Lung (tissue), 17 donors: ENCODE measurements at places on chromosomes 2 and 18. TPM values are rescaled to one million over a fixed set of nuclear protein-coding genes. Genes with fewer than 3 reads are reported as not detected.

DNA sequence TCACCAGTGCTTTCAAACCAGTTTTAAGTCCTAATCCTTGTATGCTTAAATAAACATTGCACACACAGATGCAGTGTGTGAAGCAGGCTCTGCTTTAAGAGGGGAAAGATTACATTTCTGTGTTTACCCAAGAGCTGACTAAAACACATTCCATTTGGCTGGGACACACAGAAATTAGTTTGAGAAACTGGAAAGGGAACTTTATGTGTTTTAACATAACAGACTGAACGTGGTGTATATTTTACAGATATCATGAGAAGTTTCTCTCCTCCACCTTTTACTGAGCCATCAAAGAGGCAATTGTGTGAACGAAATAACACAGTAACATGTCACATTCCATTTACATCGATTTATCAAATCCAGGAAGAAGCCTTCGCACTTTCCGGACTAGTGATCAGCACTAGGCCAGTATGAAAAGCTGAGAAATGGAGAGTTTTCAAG is 121.8 kb downstream of the MAIP1 start:
- H3K4me1 ChIP-seq, result peaks cover 12% of the 10 kb centered on the region
- H3K36me3 ChIP-seq, result no peaks in the 10 kb centered on the region
- no peak overlapping the region for H3K4me3 ChIP-seq
- no peaks in the 10 kb centered on the region for H3K27me3 ChIP-seq

DNA sequence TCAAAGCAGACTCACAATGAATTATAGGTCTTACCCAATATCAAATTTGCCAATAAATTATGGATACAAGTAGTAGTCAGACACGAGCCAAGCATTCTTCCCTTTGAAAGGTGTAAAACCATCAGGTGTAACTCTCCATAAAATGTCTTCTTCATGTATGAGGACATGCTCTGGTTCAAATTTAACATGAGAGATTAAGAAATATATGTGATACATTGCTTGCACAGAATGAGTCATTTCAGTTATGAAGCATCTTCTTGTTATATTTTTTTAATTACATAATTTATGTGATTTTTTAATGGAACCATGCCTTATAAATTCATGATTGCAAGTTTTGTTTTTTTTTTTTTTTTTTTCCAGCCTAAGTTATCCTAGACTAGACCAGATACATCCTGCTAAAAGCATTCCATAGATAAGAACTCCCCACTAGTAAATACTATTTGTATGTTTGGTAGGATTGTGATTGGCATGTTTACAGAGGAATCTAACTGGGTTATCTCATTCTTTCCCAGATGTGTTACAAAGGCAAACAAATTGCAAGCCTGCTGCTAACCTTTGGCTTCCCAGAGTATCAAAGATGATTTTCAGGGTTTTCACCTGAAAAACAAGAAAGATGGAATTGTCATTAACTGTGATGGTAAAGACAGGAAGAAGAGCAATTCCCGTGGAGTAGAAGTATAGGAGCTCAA is 621.9 kb downstream of the XIRP2 start:
- no peaks in the 10 kb centered on the region for H3K4me1 ChIP-seq
- H3K36me3 ChIP-seq, result no peaks in the 10 kb centered on the region
- no peak overlapping the region for H3K27ac ChIP-seq
- H3K27me3 ChIP-seq, result no peaks in the 10 kb centered on the region

DNA sequence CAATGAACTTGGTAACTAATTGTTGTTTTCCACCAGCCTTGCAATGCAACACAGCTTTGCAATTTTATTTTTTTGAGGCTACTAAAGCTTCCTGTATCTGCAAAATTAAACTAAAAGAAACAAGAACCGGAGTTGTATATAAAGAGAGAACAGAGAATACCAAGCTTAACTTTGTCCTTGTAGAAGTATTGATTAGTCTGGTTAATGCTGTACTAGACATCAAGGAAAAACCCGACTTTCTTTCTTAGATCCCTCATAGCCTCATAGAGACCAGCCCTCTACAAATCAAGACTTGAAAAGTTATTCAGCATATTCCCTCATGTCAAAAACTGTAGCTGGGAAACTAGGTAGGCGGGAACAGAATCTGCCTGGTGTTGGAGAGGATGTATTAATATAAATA is 1.7 kb upstream of the ASAP2 start:
- no peak overlapping the region for H3K27ac ChIP-seq
- no peak overlapping the region for H3K4me3 ChIP-seq
- no peak for DNase-seq
- H3K36me3 ChIP-seq, result no peaks in the 10 kb centered on the region
- no peaks in the 10 kb centered on the region for H3K27me3 ChIP-seq

- H3K27me3 ChIP-seq, result no peaks in the 10 kb centered on the region
- no peak overlapping the region for H3K4me3 ChIP-seq
- no peaks in the 10 kb centered on the region for H3K4me1 ChIP-seq
- no peak for DNase-seq
- no peak overlapping the region for H3K27ac ChIP-seq
- peaks cover 37% of the 10 kb centered on the region for H3K36me3 ChIP-seq
Measured at GRCh38 chr2:86087936-86088850, 17.5 kb downstream of the POLR1A start.

DNA sequence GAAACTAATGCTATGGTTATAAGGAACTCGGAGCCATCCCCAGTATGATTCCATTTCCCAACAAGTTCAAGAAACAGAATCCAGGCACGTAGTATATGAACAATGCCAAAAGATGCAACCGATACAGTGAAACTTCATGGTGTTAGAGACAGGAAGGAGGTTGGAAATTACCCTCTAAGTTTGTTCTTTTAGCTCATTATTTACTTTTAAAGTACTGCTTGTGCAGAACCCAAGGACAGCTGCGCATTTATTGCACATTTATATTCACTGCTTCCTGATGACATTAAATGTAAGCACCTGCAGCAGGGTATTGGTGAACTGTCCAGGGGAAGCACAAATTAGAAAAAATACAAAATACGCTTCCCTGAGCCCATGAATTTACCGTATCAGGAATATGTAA is 63.0 kb upstream of the CYP1B1 start:
- H3K27ac ChIP-seq, result no peak overlapping the region
- H3K4me3 ChIP-seq, result no peak overlapping the region
- no peaks in the 10 kb centered on the region for H3K27me3 ChIP-seq
- no peaks in the 10 kb centered on the region for H3K36me3 ChIP-seq
- H3K4me1 ChIP-seq, result no peaks in the 10 kb centered on the region

DNA sequence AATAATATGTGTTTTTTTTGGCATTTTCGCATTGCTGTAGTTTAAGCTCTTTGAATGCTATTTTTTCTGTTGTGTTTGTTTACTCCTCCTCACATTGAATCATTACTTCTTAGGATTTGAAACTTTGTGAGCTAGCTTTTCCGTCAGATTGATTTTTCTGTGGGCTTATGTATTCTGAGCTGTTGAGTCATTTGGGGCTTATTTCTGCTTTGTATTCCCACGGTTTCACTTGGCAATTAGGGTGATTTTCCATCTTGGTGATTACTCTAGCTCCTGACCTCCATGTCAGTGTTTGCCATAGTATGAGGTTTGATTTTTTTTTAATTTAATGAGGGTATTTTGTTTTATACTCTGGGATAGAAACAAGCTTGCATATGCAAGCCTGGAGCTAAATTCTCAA is 200.0 kb downstream of the CCDC102B start:
- H3K27me3 ChIP-seq, result no peaks in the 10 kb centered on the region
- H3K4me1 ChIP-seq, result no peaks in the 10 kb centered on the region
- H3K4me3 ChIP-seq, result no peak overlapping the region
- DNase-seq, result no peak
- no peak overlapping the region for H3K27ac ChIP-seq

GRCh38 chr18:37712776-37713175 is 147.2 kb upstream of the CELF4 start:
- no peak overlapping the region for H3K4me3 ChIP-seq
- H3K27me3 ChIP-seq, result no peaks in the 10 kb centered on the region
- H3K36me3 ChIP-seq, result no peaks in the 10 kb centered on the region
- peaks cover 11% of the 10 kb centered on the region for H3K4me1 ChIP-seq
- H3K27ac ChIP-seq, result no peak overlapping the region

DNA sequence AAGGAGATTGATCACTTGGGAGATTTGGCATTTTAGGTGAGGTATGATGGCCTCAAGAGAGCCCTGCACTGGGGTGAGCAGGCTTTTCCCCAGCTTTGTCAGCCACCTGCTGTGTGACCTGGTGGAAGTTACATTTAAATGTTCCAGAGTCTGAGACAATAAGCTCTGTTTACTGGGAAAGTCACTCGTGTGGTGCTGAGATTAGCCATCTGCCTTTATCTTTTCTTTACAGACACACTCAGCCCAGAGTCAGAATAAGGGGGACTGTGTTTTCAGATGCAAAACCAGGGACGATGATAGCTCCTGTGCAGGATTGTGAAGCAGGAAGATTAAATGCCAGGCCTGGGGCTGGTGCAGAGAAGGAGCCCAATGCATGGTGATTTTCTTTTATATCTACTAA is 47.9 kb downstream of the SH3RF3 start:
- H3K36me3 ChIP-seq, result no peaks in the 10 kb centered on the region
- no peak for DNase-seq
- H3K4me1 ChIP-seq, result peaks cover 11% of the 10 kb centered on the region
- no peak overlapping the region for H3K4me3 ChIP-seq
- no peaks in the 10 kb centered on the region for H3K27me3 ChIP-seq

DNA sequence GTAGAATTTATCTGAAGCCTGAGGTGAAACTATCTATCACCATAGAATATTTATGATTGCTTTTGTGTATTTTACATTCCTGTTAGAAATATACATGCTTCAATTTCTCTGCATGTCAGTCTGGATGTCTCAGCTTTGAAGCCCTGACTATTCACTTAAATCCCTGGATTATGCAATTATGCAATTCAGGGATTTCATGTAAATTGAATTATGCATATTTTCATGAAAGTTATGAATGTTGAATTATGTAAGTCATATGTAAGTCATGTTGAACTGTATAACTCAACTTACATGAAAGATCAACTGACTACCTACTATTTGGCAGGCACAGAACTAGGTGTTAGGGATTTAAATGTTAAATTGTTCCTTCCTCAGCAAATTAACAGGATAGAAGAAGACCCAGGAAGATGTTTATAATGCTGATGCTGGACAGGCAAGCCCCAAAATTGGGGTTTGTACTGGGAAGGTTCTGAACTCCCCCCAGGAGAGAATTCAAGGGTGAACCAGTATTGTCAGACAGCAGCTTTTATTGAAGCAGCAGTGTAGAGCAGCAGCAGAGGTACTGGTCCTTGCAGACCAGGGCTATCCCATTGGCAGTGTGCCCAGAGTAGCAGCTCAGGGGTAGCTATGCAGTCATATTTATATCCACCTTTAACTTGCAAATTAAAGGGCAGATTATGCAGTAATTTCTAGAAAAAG is 236.5 kb downstream of the ZNF804A start:
- no peak overlapping the region for H3K27ac ChIP-seq
- no peaks in the 10 kb centered on the region for H3K4me1 ChIP-seq
- no peak overlapping the region for H3K4me3 ChIP-seq

- no peak overlapping the region for H3K4me3 ChIP-seq
- H3K36me3 ChIP-seq, result no peaks in the 10 kb centered on the region
- no peaks in the 10 kb centered on the region for H3K27me3 ChIP-seq
- H3K4me1 ChIP-seq, result no peaks in the 10 kb centered on the region
- no peak for DNase-seq
Measured at GRCh38 chr2:146477383-146477782, 1367.4 kb upstream of the ACVR2A start.

DNA sequence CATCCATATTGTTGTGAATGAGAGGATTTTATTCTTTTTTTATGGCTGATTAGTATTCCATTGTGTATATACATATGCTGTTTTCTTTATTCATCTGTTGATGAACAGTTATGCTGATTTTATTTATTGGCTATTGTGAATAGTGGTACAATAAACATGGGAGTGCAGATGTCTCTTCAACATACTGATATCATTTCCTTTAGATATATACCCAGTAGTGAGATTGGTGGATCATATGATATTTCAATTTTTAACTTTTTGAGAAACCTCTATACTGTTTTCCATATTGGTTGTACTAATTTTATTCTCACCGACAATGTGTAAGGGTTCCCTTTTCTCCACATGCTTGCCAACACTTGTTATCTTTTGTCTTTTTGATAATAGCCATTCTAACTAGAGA is 144.5 kb downstream of the ADCYAP1 start:
- no peaks in the 10 kb centered on the region for H3K4me1 ChIP-seq
- no peak overlapping the region for H3K4me3 ChIP-seq
- H3K27ac ChIP-seq, result no peak overlapping the region

DNA sequence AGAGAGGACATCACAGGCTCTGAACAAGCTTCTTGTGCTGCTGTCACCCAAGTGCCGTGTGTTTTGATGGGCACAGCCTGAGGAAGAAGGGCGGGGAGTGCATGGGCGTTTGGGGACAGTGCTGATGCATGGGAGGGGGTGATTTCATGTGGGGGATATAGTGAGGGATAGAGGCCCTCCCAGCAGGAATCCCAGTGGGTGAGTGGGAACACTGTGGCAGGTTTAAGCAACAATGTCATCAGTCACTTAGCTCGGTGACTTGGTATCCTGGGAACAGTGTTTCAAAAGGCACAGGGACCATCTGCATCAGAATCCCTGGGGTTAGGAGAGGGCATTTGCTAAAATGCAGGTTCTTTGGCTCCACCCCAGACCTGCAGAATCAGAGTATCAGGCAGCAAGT is 609 bp downstream of the SIGLEC15 start:
- H3K36me3 ChIP-seq, result no peaks in the 10 kb centered on the region
- no peaks in the 10 kb centered on the region for H3K4me1 ChIP-seq
- DNase-seq, result no peak
- H3K27ac ChIP-seq, result no peak overlapping the region
- H3K4me3 ChIP-seq, result no peak overlapping the region
- no peaks in the 10 kb centered on the region for H3K27me3 ChIP-seq

GRCh38 chr2:17600556-17601204 is 60.2 kb downstream of the VSNL1 start:
- H3K4me3 ChIP-seq, result no peak overlapping the region
- no peak overlapping the region for H3K27ac ChIP-seq
- H3K4me1 ChIP-seq, result no peaks in the 10 kb centered on the region

DNA sequence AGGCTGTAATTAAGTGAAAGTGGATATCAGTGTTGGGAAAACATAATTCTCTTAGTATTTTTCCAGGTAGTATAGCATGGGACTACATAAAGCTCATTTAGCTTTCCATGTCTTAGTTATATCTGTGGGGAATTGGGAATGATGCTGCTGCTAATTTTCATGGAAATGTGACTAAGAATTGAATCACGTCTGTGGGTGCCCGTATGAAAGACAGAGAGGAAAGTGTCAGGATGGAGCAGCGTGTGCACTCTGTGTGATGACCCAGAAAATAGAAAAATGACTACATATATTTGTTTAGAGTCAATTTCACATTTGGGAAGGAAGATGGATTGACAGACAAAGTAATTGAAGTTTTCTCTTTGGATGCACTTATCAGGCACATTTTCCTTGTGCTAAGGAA is 212.1 kb downstream of the PTPRM start:
- no peaks in the 10 kb centered on the region for H3K36me3 ChIP-seq
- no peaks in the 10 kb centered on the region for H3K4me1 ChIP-seq
- no peak for DNase-seq
- H3K27me3 ChIP-seq, result no peaks in the 10 kb centered on the region
- H3K4me3 ChIP-seq, result no peak overlapping the region
- no peak overlapping the region for H3K27ac ChIP-seq

- peaks cover 41% of the 10 kb centered on the region for H3K4me1 ChIP-seq
- no peak overlapping the region for H3K4me3 ChIP-seq
- peak; percentile 43 for DNase-seq
- no peaks in the 10 kb centered on the region for H3K36me3 ChIP-seq
- H3K27me3 ChIP-seq, result no peaks in the 10 kb centered on the region
Measured at GRCh38 chr2:237695201-237695780, 67.9 kb downstream of the LRRFIP1 start.

Gene GCG
- not detected for total RNA-seq

Gene NPHP1
- total RNA-seq, result 15.1 TPM

Gene AQP12A
- not detected for total RNA-seq

Gene CFC1
- 9.1 TPM for total RNA-seq

Gene RFTN2
- total RNA-seq, result 3.2 TPM

Gene LYG2
- total RNA-seq, result not detected

Gene TTC32
- 13.4 TPM for total RNA-seq

Gene CHN1
- 15.2 TPM for total RNA-seq
